ENCODE measurements at places on chromosomes 2 and 18.

DNA sequence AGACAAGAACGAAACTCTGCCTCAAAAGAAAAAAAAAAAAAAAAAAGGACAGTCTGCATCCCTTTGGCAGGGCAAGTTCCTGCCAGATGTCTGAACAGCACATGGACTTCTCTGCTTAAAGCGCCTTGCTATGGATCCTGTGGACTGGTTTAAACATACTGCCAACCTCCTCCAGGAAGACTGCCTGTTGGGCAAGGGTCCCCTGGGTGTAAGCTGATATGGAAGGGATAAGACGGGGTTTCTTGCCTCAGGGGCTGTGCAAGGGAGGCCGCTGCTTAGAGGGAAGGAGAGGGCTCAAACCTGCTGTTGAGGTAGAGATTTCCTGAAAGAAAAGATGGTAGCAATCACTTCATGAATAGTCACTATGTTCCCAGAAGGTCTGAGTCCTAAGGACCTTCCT, 22.2 kb downstream of the SKA1 start:
- DNase-seq: no peak

DNA sequence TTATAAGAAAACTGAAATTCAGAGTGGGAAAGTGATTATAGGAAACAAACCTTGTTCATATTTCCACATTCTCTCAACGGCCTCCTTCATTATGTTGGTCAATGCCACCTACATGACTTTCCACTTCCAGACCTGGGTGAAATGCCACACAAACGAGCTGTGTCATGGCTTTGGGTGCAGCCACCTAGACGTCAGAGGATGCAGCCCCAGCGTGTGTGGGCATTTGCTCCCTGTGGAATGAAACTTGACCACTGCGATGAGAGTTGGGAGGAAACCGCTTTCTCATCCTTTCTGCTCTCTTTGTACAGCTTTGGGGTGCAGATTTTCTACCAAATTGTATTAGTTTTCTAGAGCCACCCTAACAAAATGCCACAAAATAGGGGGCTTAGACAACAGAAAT, 291.0 kb downstream of the CYRIA start:
- DNase-seq: no peak

- no peak for DNase-seq
These were observed 29.4 kb upstream of the IL1RN start for GRCh38 chr2:113098041-113098440.

DNA sequence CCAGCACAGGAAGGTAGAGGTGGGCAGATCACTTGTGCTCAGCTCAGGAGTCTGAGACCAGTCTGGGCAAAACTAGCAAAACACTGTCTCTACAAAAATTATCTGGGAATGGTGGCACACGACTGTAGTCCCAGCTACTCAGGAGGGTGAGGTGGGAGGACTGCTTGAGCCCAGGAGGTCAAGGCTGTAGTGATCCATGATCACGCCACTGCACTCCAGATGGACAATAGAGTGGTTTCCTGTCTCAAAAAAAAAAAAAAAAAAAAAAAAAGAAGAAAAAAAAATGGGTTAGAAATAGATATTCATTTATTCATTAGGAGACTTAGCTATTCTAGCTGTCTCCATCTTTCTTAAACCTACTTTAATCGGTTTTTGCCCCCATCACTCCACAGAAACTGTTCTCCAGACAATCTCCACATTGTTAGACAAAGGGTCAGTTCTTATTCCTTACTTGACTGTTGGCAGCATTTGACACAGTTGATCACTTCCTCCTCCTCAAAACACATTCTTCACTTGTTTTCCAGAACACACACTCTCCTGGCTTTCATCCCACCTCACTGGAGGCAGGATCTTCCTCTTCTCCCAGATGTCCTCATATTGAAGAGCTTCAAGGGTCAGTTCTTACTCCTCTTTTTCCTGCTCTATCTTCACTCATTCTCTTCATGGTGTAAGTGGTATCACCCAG, 103.1 kb downstream of the DTNB start:
- DNase-seq: no peak

- DNase-seq: no peak
These were observed 22.8 kb upstream of the RUFY4 start for GRCh38 chr2:218046238-218046637.

DNA sequence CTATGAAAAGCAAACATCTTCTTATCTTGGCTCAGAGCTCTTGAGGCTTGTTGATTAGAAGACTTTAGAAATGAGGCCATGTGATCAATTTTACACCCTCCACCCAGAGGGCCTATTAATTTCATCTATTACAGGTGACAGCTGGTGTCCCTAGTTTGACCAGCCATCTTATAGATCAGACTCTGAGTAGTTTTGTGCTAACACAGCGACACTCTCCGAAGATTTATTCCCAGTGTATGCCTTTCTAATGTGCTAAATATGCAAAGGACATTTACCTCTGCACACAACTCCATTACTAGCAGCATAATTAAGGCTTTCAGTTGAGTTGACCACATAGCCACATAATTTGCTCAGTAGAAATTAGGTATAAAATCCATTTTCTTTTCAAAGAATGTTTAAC, 2.6 kb upstream of the RFX8 start:
- no peak for DNase-seq

- peak; percentile 65 for DNase-seq
These were observed 23.6 kb downstream of the KCNE4 start for GRCh38 chr2:223075301-223076270.

DNA sequence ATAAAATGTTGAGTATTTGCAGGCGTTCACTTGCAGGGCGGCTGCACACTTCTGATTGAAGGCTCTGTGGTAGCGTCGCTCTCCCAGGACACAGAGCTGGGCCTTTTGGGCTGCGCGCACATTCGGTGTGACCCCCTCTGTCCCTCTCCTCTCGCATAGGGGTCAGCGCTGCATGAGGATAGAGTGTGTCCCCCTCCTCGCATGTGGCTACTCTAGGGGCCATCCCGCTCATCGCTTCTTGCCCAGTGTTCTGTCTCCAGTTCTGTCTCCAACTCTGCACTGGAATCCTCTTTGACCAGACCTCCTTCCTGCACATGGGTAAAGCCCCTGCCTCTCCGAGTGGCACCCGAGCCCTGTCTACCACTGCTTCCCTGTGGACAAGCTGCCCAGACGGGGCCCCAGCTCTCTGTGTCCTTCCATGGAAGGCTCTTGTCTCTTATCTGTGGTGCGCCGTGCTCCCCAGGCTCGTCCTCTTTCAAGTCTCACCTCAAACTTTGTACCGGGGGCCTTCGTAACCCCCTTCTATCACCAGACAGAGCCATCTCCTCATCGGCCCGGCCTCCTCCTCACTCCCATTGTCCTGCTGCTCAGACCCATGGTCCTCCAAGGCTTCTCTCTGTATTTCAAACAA, 278.0 kb upstream of the HDAC4 start:
- DNase-seq: no peak

GRCh38 chr2:56540467-56540866, 356.7 kb downstream of the CCDC85A start:
- DNase-seq: no peak

DNA sequence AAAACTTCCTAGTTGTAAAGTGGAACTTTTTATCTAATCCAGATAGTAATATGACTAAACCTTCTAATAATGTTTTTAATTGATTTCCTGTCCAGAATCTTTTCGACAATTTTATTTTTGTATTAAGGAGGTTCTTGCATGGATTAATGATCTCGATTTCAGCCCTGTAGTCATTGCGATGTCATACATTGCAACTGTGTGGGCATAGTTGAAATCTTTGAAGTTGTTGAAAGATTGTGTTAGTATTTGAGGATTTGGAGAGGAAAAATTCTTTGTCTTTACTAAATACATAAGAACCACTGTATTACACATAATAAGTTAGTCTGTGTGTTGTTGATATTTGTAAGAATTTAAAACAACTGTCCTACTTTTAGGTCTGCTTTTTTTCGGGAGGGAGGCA, 31.1 kb downstream of the ACSL3 start:
- DNase-seq: no peak

GRCh38 chr18:39935598-39935997, 2019.4 kb upstream of the PIK3C3 start:
- DNase-seq: no peak

- DNase-seq: no peak
These were observed 18.7 kb downstream of the ARHGAP25 start for GRCh38 chr2:68753318-68753717.
